ENCODE measurements at places on chromosomes 11 and 22. TPM values are rescaled to one million over a fixed set of nuclear protein-coding genes. Genes with fewer than 3 reads are reported as not detected.

DNA sequence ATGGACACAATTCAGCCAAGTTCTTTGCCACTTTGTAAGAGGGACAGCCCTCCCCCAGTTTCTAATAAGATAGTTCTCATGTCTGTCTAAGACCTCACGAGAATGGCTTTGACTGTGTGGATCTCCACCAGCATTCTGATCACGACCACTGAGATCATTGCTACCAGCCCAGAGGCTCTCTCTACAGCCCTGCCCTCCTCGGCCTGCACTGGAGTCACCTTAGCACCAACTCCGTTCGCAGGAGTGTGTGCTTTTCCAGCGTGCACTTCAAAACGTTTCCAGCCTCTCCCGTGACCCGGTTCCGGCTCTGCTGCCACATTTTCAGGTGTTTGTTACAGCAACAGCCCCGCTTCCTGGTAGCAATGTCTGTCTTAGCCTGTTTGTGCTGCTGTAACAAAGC lies 26.2 kb downstream of the TSPAN32 start:
- DNase-seq, result no peak

DNA sequence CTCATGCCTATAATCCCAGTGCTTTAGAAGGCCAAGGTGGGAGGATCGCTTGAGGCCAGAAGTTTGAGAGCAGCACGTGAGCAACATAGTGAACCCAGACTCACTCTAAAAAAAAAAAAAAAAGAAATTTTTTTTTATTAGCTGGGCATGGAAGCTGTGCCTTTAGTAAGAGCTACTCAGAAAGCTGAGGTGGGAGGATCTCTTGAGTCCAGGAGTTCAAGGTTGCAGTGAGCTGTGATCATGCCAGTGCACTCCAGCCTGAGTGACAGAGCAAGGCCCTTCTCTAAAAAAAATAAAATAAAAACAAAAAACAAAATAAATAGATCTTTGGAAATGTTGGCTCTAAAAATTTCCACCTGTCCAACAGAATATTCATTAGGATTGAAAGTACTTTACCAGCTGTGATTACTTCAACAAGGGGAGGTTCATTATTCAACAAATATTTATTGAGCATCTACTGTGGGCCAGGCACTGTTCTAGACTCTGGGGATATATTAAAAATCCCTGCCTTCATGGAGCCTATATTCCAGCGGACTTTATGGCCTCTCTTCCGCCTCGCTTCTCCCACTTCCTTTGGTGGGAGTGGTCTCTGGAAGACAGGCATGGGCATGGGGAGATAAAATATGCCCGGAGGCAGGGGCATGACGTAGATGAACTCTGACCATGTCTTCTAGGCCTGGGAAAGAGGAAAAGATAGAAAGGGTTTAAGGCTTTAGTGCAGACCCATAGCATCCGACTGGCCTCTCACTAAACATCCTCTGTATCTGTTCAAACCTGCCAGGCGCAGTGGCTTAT lies 47.9 kb downstream of the AHNAK start:
- no peak for DNase-seq

- no peak for DNase-seq
Measured at GRCh38 chr11:96967616-96968015, 577.8 kb downstream of the JRKL start.

GRCh38 chr22:19912271-19912999 lies 29.1 kb upstream of the COMT start:
- no peak for DNase-seq

The LGR4 gene
- 59.2 TPM for total RNA-seq
